ENCODE measurements at places on chromosomes 13 and 19.

- no peak for DNase-seq
These were observed 388.1 kb downstream of the KCNRG start for GRCh38 chr13:50403311-50403710.

- no peak for DNase-seq
These were observed 736.9 kb upstream of the PCDH9 start for GRCh38 chr13:67967031-67967430.

DNA sequence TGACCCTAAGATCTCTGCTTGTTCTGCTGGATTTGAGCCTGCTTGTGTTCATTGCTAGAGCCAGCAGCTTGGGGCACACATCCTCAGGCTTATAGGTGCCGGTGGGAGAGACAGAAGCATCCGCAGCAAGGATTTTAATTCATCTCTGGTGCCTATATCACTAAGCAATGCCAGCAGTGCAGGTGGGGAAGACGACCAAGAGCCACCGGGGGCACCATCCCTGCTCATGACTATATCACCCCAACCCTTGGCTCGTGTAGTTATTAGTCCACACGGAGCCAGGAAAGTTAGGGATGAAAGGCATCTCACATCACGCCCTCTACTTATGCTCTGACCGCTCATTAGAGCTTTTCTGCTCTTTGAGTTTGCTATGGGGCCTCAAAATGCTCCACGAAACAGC, 298.2 kb downstream of the DCLK1 start:
- DNase-seq: no peak

GRCh38 chr19:18057557-18057956, 29.2 kb downstream of the IL12RB1 start:
- no peak for DNase-seq

DNA sequence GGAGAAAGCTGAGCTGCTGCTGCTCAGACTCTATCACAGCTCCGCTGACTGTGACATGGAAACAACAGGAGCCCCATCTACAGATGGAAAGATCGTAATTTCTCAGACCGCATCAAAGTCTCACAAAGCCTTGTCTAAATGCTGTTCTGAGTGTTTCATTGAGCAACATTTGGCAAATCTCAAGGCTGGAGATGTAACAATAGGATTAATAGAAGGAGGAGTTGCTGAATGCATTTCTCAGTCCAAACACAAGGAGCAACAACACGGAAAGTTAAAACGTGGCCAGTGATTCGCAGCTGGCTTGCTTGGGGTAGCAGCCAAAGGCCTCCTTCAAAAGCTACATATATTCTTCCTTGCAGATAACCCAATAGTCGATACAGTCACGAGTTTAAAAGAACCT, 55.7 kb downstream of the MRPL57 start:
- no peak for DNase-seq

DNA sequence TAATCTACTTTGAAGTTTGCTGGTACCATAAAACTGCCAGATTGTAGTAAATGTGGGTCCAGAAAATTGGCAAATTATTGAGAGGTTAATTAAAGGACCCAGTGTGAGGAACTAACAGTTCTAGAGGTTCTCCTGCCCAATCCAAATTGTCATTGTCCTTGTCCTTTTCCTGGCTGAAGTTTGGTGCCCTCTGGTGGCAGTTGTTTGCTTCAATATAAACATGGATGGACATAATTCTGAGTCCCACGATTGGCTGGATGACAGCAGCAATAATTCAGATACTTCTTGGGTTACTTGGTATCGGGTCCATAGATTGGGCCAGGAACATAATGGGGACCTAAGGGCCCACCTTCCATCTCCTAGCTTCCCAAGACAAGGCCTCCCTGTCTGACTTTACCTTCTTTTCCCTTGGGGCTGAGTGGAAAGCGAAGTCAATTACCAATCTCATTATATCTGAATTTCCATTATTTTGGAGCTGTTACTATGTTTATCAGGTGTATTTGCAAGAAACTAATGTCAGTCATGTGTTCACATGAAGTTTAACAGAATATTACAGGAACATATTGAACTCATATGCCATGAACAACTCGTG, 33.8 kb upstream of the GARRE1 start:
- DNase-seq: peak; percentile 47

GRCh38 chr13:29963089-29963488, 112.7 kb upstream of the UBL3 start:
- DNase-seq: no peak

DNA sequence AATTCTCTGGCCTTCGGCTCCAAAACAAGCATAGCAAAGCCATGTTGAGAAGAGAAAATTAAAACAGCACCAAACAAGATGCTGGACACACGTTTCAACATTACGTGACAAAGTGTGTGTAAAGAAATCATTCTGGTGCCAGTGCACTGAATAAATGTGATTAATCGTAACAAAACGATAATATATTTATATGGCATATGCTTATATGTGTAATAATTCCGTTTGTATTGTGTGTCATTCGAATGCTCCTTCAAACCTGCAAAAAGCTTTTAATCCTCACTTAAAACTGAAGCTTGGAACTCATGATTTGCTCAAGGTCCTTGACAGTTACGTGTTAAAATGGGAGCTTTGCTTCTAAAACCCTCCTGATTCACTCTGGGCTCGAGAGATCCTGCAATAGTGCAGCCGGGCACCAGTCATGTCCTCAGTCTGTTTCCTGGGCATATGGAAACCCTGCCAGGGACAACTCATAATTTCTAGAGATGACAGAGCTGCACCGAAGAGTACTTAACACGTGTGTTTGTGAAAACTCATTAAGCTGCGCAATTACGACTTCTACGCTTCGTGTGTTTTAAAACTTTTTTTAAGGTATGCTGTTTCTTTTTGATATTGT, 731 bp upstream of the AKAP8L start:
- no peak for DNase-seq

GRCh38 chr19:40443131-40443999, 770 bp downstream of the SERTAD3 start:
- peak; percentile 100 for DNase-seq

DNA sequence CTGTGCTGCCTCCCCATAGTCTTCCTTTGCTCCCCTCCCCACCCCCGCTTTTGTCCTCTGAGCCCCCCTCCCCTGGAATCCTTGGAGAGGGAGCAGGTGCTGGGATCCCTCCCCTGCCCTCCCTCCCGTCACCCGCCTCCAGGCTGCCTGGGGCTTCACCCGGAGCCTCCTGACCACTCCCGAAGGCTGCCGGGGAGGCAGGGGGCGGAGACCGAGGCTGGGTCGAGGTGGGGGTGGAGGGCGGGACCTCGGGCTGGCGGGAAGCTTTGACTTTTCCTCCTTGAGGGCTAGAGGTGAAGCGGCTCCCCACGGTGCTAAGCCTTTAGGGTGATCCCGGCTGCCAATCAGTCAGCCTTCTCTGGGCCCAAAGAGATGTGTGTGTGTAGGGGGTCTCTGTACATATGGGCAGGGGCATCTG, 1.5 kb downstream of the KMT5C start:
- no peak for DNase-seq

DNA sequence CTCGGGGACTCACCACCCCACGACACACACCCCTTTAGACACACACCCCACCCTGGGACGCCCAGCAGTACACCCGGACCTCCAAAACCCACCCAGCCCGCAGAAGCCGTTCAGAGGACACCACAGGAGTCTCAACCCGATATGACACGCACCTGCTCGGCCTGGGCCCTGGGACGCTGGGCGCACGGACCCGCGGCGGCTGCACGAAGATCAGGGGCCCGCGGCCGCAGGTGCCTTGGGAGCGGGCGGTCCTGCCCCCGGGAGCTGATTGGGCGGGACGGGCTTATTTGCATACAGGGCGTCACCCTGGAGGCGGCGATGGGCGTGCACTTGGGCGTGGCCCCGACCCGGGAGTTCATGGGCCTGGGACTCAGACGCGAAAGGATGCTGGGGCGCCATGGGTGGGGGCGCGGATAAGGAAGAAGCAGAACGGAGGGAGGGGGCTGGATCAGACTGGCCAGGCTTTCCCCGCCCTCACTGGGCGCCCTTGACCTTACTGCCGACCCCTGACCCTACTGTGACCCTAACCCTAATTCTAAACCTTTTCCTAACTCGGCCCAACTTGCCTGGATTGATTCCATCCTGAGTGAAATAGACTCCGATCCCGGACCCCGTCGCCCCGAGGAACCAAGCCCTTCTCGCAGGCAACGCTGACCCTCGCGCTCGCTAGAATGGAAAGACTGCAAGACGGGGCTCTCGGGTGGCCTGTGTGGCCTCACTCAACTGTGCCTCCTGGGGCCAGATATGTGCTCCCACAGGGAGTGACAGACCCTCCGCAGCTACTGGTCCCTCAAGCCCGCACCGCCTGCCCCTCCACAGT, at the start of gene MEF2B:
Gene MEF2B (minus strand): TSS at position 211 of the 820 bp plus-strand sequence. CDS start 19,528 bp downstream, outside the sequence.
- DNase-seq: no peak

DNA sequence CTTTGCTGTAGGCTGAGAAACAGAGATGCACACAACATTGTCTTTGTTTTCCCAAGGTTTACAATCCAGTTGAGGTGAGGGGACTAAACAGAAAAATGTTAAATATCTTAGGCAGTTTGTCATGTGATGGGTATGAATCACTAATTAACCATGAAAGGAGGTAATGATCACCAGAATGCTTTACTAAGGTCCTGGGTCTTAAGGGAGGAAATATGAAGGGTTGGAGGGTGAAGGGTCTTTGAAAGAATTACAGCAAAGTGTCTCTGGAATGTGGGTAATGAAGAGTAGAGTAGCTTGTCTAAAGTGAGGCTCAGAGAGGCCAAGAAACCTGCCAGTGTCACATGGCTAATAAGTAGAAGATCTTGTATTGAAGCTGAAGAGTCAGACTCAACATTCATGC, 19.0 kb downstream of the BIVM start:
- DNase-seq: no peak

- DNase-seq: no peak
These were observed 1.8 kb downstream of the EXOSC5 start for GRCh38 chr19:41395355-41395754.

DNA sequence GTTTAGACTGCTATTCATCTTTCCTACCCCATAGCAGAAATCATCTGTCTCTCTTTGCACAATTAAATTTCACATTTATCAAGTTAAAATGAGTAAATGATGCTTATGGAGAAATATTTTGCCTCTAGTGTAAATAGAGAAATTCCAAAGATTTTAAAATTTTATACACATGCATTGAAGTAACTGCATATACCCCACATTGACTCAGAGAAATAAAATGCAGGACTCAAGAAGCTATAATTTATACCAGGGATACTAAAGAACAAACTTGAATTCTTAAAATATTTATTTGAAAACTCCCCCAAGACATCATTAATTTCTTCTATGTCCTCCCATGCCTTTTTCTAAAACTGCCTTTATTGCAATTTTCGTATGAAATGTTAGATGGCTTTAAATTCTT, 165.8 kb downstream of the DIAPH3 start:
- no peak for DNase-seq

Data from thoracic aorta (tissue), 2 donors.